ENCODE measurements at places on chromosomes 11 and 22.

DNA sequence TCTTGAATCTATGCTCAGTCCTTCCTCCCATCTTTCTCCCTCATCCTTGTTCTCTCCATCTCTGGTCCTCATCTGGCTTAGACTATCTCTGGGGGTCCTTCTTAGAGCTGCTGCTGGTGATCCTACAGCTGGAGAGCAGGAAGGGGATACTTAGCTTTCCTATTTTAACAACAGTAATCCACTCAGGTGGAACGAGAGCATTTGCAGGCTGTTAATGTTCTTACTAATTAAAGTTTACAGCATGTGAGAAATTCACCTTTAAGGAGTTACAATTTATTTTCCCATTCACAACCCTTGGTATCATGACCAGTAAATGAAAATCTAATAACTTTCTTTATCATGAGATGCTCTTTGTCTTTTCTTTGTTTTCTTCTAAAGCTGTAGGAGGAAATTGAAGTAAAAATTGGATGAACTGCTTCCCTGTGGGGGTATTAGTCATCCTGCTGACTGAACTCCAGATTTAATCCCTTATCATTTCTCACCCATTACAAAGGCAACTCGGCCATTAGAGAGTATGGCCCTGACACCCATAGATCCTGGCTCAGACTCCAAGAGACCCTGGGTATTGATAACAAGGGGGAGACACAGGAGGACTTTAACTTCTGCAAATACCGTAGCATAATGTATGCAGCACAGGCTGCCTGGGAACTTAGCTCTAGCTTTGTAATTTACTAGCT lies 37.6 kb upstream of the MTNR1B start:
- DNase-seq: no peak

GRCh38 chr11:18974192-18974591 lies 35.0 kb upstream of the MRGPRX1 start:
- no peak for DNase-seq

- no peak for DNase-seq
Measured at GRCh38 chr11:33769542-33769941, 4.8 kb downstream of the FBXO3 start.

- no peak for DNase-seq
Measured at GRCh38 chr11:22539821-22540256, 85.8 kb downstream of the FANCF start.

DNA sequence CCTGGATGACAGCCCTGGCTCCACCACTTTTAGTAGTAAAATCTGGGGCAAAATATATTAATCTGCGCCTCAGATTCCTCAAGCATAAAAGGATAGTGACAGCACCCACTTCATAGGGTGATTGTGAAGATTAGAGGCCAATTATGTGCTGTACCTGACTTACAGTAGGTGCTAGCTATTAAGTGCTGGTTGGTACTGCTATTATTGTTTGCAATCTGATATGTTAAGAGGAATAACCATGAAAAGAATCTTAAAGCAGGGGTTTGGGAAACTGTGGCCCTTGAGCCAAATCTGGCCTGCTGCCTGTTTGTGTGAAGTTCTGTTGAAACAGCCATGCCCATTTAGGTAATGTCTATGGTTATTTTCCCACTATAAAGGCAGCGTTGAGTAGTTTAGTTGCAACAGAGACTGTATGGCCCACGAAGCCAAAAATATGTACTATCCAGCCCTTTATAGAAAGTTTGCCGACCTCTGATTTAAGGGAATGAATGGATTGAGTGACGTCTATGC lies 44.7 kb upstream of the MN1 start:
- no peak for DNase-seq

DNA sequence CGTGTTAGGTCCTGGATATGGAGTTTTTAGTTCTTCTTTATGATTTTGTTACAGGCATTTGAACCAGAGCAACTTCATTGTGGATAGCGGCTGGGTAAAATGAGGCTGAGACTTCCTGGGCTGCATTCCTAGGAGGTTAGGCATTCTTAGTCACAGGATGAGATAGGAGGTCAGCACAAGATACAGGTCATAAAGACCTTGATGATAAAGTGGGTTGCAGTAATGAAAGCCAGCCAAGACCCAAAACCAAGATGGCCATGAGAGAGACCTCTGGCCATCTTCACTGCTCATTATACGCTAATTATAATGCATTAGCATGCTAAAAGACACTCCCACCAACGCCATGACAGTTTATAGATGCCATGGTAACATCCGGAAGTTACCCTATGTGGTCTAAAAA lies 23.4 kb upstream of the CLMP start:
- DNase-seq: no peak

DNA sequence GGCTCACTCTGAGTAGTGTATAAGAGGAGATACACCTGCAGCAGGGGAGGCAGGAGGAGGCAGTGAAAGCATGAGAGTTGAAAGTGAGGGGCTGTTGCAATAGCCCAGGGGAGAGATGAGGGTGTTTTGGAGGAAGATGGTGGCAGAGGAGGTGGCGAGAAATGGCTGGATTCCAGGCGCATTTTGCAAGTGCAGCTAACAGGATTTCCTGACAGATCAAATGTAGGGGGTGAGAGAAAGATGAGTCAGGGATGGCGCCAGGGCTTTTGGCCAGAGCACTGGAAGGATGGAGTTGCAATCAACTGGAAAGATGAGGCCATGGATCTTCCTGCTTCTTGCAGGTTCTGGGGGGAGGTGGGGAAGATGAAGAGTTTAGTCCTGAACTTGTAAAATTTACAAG lies 16.8 kb upstream of the TSPAN18 start:
- no peak for DNase-seq

- DNase-seq: no peak
Measured at GRCh38 chr11:116373104-116373944, 399.5 kb downstream of the BUD13 start.

- no peak for DNase-seq
Measured at GRCh38 chr11:110766316-110766715, 54.1 kb upstream of the ARHGAP20 start.

DNA sequence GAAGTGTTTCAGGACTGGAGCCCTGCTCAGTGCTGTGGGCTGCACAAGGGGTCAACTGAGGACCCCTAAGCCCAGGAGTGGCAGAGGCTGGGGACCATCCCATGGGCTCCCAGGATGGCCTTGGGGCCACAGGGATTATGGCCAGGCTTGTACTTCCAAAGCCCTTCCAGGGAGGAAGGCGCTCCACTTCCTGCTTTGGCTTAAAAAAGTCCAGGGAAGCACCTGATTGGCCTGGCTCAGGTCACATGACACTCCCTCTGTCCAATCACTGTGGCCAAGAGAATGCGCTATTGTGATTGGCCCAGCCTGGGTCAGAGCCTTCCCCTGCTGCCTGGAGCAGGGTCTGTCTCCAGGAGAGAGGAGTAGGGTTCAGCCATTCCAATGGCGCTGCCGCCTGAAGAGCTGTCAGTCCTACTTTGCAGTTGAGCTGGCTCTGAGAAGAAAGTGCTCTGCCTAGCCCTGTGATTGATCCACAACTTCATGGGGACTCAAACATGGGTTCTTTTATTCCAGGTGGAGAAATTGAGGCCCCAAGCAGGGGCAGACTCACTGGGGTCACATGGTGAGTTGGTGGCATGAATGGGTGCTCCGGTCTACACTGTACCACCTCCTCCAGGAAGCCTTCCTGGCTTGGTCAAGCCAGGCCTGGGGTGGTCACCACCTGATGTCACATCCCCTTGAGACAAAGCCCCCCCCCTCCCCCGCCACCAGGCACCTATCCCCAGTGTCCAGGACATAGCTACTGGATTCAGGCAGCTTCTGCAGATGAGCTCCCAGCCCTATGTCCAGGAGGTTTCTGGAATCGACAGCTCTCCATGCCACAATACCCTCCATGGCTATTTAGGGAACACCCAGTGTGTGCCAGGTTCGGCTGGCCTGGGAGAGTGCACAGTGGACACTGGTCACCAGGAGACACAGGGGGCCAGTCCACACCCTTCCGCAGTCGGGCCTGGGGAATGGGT lies 48.2 kb downstream of the RTN4R start:
- DNase-seq: no peak

GRCh38 chr11:60848714-60849151 lies 6.8 kb downstream of the CCDC86 start:
- DNase-seq: no peak

GRCh38 chr11:31805629-31806185 lies 5.4 kb downstream of the PAX6 start:
- DNase-seq: no peak

- DNase-seq: no peak
Measured at GRCh38 chr11:15945726-15946125, 410.6 kb downstream of the SOX6 start.

DNA sequence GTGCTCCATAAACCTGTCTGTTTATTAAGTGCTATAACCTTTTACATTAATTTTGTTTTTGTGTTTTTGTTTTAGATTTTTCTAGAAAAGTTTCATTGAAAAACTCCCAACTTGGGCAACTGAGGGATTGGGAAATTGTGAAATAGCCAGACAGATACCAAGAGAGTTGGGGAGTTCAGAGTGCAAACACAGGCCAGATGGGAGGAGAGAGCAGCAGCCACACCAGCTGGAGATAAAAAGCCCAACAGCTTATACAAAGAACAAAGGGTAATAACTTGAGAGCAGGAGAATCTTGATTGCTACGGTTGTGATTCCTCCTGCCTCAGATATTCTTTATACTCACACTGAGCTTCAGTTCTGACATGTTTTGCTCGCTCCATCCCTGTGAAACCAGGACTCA lies 1642.2 kb downstream of the LRRC4C start:
- no peak for DNase-seq

DNA sequence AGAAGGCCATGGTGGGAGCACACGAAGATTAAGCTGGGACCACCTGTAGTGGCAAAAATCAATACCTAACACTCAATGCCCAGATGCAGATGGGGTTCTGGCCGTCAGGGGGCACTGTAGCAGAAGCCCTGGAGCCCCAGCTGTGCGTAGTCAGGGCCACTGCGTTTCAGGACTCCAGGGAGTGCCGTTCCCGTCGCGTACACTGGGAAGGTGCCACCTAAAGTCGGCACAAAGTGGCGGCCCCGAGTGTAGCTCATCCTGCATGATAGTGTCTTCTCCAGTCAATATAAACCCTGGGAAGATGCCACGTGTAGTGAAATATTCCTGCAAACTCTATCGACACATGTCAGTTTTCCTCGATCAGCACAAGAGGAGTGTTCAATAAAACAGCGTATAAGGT lies 123.8 kb upstream of the NTM start:
- peak; percentile 22 for DNase-seq

- DNase-seq: no peak
Measured at GRCh38 chr22:21646608-21647590, 4.8 kb downstream of the SDF2L1 start.

- no peak for DNase-seq
Measured at GRCh38 chr11:114416441-114416961, 16.0 kb downstream of the RBM7 start.

- DNase-seq: no peak
Measured at GRCh38 chr22:24165673-24166072, 15.6 kb upstream of the SUSD2 start.

DNA sequence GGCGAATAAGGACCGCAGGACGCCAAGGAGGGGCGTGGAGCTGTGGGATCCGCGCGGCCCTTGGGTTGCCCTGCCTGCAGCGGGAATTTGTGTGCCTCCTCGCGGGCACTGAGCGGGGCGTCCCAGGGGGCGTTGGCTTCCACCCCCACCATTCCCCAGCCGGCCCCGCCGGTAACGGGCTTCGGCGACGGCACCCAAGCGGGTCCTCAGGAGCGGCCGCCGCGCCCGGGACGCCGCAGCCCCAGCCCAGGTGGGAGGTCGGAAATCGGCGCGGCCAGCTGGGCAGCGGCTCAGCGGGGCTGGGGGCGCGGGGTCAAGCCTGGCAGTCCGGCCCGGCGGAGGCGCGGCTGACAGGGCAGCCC lies 320 bp downstream of the CLTCL1 start:
- no peak for DNase-seq

- DNase-seq: no peak
Measured at GRCh38 chr22:17548010-17548755, 15.1 kb upstream of the SLC25A18 start.

All from HL-60 (cell line).